T47D (cell line): ENCODE measurements at places on chromosomes 13 and 19.

DNA sequence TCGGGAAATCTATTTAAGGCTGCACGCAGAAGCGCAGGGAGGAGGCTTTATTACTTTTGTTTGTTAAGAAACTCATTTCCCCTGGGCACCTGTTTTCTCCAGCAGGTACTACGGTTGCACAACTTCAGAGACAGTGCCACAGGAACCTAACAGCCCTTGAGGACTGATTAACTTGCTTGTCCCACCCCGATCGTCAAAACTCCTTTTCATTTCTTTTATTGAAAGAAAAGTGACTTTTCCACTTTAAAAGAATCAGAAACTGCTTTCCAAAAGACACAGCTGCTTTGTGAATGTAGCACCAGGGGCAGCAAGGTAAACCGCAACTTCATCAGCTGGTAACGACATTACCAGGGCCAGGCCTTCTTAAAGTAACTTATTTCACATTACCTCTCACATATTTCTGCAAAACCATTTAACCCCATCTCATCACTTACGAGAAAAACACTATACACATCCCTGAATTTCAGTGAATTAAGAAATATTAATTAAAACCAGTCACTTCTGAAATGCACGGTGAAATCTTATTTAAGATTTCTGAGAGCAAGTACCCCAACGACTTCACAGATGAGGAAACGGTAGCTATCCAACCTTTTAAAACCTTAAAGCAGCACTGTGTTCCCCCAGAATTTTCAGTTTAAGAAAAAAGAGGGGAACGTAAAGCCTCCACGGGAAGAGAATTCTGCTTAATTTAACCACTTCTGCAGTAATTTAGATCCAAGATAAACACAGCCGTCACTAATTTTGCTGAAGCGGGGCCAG is 1.4 kb downstream of the ANKRD10 start:
- DNase-seq, result peak; percentile 46

DNA sequence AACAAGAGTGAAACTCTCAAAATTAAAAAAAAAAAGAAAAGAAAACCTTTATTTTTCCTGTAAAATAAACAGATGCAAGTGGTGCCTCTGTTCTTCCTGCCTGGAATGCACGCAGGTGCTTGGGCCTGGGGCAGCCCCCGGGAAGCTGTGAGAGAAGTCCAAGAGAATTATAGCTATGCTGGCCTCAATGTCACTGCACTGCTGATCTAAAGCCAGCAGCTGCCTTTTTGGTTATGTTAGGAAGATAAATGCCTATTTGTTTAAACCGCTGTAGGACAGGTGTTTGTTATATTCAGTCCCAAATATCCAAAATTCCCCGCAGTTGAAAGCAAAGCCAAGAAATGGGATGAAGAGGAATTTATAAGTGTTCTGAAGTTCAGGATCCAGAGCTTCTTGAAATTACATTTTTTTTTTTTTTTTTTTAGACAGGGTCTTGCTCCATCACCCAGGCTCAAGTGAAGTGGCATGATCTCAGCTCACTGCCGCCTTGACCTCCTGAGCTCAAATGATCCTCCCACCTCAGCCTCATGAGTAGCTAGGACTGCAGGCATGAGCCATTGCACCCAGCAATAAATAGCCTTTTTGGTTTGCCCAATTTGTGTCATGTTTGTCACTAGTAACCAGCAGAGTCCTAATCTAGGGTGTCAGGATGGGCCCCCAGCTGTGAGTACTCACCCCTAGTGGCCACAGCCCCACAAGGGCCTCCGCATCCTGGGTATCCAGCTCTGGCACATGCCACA is 2.2 kb downstream of the RINL start:
- DNase-seq, result no peak

DNA sequence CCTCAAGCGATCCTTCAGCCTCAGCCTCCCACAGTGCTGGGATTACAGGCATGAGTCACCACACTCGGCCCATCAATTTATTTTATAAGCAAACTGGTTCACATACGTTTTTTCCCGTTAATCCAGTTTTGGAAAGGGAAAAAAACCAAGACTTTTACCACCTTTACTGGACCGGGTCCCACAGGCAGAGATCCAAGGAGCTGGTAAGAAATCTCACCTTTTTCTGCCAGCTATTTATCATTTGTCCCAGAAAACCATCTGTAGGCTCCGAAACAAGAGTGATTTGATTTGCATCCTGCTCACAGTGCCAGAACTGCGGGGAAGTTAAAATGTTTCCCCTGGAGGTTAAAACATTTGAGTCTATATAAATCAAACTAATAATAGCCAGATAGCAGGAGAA is 6.3 kb upstream of the FUT2 start:
- DNase-seq, result no peak

DNA sequence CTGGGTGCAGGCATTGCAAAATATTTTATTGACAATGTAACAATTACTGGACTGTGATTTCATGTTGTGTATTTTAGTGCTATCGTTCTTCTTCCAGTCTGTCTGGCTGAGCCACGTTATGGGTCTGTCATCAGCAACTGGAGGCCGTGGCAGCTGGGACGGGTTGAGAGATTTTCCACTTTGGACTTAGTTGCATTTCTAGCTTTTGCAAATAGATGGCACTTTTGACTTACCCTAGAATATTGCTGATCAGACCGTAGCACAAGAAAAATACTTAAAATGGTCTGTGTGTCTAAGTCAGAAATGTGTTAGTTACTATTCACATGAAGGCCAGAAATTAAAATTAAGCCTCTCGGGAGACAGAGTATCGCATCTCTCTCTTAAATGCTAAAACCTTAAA is 211.1 kb downstream of the TEX29 start:
- no peak for DNase-seq

DNA sequence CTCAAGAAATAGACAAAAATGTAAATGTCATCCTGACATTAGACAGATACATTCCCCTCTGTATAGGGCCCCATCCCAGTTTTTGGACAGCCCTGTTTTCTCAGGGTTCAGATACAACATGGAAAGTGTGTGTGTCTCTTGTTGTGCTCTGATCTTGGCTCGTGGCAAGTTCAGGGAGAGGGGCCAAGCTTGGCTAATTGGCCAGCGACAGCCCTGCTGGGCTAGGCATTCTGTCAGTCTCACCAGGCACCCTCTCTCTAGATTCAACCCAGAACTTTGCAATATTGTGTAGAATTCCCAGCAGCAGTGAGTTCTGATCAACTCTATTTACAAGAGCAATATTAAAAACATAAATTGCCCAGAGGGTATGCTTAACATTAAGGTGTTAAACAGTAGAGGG is 30.1 kb downstream of the MTUS2 start:
- no peak for DNase-seq

- no peak for DNase-seq
These were observed 123.8 kb upstream of the IRS2 start for GRCh38 chr13:109910194-109910593.

GRCh38 chr13:40191186-40191980 is 475.1 kb downstream of the FOXO1 start:
- DNase-seq, result no peak

DNA sequence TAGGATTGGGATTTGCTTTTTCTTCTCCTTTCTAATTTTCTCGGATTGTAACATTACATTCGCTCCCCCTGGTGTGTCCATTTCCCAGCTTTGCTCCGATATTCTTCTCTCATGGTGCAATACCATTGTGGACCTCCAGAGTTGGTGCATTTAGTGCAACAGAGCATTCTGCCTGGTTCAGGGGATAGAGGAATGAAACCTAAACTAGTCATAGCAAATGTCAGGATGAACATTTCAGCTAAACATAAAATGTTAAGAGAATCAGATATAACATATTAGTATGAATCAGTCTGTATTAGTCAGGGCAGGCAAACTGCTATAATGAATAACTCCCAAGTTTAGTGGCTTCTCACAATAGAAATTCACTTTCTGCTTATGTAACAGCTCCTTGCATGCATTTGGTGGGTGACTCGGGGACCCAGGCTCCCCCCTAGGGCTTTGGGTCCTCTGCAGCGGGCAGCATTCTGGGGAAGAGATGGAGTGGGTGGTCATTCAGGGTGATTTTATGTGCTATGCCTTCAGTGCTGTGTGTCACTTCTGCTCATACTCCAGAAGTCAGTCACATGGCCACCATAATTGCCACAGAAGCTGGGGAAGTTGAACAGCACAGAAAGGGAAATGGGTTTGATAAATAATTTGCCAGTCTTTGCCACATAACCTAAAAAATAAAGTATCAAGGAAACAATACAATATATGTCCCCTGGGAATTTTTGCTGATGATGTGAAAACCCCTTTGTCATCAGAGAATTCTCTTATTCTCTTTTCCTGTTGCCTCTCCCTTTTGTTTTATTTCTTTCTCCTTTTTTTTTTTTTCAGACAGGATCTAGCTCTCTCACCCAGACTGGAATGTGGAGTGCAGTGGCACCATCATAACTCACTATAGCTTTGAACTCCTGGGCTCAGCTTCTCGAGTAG is 111.0 kb downstream of the HSPH1 start:
- DNase-seq, result no peak

DNA sequence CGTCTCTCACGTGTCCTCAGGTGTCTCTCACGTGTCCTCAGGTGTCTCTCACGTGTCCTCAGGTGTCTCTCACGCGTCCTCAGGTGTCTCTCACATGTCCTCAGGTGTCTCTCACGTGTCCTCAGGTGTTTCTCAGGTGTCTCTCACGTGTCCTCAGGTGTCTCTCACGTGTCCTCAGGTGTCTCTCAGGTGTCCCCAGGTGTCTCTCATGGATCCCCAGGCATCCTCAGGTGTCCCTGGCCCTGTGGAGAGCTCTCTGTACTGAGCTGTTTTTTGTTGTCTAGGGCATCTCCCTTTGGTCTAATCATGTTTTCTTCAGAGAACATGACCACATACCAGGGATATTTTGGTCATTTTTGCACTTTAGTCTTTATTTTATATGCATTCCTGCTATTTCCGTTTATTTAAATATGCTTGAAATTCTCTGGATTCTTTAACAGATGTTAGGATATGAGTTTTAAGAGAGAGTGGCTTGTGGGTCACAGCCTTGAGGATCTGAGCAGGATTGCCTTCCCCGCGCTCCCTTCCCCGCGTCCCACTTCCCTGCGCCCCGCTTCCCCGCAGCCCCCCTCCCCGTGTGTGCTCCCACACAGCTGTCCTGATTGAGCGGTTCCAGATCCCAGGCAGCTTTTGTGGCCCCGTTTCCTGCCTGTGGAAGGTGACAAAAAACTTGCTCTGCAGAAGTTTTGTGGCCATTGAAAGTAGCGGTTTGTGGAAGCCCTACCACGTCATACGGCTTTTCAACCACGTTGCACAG is 31.9 kb downstream of the ATP4B start:
- no peak for DNase-seq
